ENCODE measurements at places on chromosomes 16 and 17. TPM values are rescaled to one million over a fixed set of nuclear protein-coding genes. Genes with fewer than 3 reads are reported as not detected.

GRCh38 chr17:81084680-81085419 is 49.9 kb downstream of the BAIAP2 start:
- no peak for DNase-seq

GRCh38 chr16:53744449-53744848 is 40.5 kb downstream of the FTO start:
- peak; percentile 62 for DNase-seq

- DNase-seq: no peak
Observed at GRCh38 chr17:11330826-11331225, 89.8 kb downstream of the SHISA6 start.

DNA sequence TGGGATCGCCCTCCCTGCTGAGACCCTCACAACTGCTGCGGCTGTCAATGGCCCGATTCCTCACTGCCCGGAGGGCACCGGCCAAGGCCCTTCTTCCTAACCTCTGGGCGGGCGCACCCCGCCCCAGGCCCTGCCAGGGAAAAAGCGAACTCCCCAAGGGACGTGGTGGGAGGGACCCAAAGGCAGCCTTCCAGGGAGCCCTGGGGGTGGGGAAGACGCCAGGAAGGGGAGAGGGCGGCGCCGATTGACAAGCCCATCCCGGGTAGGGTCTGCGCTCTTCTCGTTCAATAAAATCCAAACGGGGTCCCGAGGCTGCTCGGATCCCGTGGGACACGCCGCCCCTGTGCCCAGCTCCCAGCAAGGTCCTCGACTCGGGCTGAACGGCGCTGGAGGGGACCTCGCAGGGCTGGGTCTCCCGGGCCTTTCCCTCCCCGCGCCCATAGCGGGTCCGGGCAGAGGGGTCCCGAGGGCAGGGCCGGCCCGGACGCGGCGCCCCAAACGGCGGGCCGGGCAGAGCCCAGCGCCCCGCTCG is 416 bp downstream of the KIFC3 start:
- DNase-seq: no peak

DNA sequence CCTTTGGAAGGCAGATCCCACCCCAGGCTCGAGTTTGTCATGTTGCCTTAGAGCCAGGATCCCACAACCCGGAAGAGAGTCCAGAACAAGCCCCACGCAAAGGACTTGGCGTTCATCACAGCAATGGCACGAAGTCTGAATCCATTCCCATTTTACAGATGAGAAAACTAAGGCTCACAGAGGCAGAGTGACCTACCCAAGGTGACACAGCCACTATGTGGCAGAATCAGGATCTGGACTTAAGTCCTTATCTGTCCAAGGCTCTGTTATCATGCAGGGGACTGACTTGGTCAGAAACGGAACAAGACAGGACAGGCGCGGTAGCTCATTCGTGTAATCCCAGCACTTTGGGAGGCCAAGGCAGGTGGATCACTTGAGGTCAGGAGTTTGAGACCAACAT is 86.5 kb downstream of the GSG1L start:
- no peak for DNase-seq

DNA sequence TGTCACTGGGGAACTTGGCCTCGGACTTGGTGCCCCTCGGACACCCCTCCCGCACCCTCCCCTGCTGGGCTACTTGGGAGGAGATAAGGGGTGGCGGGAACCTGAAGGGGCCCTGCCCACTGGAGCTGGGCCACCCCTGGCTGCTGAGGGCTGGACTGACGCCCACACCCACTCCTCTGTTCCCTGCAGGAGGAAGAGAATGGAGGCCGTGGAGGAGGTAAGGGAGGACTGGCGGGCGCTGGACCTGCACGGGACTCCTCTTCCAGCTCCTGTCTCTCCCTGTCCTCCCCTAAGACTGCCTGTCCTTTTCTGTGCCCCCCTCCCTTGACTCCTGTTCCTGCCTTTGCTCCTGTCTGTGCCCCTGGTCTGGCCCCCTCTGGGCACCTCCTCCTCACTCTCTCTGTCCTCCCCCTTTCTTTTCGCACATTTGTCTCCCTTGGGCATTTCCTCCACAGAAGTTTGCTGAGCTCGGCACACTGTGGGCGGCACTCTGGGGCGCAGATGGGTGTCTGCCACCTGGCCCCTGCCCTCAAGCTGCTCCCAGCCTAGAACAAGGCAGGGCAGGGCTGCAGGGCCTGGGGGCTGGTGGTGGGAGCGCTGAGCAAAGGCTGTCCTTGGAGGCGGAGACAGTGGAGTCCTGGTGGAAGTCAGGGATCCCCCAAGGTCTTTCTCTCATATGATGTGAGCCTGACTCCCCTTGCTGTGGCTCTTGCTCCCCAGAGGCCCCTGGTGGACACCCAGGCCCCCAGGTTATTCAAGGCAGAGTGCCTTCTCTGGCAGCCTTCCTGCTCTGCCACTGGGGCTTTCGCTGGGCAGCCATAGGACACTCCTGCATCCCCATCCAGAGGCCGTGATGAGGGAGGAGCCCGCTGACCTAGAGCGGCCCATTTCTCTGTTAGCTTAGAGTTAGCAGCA is 32.7 kb downstream of the ARHGAP23 start:
- no peak for DNase-seq

DNA sequence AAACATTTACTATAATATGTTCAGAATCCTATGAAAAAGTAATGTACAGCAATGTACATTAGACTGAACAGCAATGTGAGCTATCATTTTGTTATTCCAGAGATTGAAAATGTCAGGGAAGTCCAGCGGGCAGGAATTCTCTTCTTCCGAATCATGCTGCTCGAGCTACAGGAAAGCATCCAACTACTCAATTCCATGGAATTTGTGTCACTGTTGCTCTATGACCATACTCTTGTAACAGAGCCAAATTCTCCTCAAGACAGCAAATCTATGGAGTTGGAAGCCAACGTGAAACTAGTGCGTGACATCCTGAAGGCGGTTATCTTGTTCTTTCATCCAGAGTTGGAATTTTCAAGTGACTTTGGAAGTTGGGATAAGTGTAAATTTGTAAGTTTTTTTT is 24.8 kb upstream of the NSRP1 start:
- DNase-seq: no peak

DNA sequence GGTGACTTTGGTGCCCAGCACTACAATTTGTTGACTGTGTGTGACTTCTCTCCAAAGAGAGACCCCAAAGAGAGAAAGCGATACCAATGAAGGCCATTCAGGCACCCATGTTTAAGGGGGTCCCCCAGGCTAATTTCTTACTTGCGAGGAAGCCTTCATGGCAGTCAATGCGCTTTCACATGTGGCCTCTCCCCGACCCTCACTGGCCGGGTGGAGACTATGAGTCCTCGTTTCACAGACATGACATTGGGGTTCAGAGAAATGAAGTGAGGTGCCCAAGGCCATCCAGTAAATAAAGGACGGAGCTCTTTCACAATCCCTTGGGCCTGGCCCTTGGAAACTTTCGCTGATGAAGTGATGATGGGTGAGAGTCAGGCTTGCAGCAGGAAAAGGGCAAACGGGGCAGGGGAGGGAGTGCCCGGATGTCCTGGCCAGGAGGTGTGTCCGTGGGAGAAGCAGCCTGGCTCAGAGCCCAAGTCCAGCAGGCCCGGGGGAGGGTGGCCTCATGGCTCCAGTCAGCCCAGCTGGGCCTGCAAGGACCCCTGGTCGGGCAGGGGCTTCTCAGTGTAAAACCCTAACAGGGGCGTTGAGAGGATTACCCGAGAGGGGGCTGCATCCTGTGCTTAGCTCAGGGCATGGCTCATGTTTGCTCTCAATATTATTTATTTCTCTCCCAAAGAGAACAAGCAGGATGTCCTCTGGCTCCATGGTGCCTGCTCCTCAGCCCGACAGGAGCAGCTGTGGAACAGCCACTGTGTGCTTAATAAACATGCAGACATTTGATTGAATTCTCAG is 14.7 kb downstream of the TBX2 start:
- DNase-seq: no peak

- DNase-seq: no peak
Observed at GRCh38 chr16:79603055-79603454, 2.5 kb upstream of the MAF start.

GRCh38 chr16:66961065-66961744 is at the start of gene CES3:
CES3 (plus strand) TSS chr16:66961266; CDS start chr16:66961308, 42 bp downstream.
- peak; percentile 91 for DNase-seq

- DNase-seq: no peak
Observed at GRCh38 chr17:29089601-29090044, 46.7 kb downstream of the PIPOX start.

DNA sequence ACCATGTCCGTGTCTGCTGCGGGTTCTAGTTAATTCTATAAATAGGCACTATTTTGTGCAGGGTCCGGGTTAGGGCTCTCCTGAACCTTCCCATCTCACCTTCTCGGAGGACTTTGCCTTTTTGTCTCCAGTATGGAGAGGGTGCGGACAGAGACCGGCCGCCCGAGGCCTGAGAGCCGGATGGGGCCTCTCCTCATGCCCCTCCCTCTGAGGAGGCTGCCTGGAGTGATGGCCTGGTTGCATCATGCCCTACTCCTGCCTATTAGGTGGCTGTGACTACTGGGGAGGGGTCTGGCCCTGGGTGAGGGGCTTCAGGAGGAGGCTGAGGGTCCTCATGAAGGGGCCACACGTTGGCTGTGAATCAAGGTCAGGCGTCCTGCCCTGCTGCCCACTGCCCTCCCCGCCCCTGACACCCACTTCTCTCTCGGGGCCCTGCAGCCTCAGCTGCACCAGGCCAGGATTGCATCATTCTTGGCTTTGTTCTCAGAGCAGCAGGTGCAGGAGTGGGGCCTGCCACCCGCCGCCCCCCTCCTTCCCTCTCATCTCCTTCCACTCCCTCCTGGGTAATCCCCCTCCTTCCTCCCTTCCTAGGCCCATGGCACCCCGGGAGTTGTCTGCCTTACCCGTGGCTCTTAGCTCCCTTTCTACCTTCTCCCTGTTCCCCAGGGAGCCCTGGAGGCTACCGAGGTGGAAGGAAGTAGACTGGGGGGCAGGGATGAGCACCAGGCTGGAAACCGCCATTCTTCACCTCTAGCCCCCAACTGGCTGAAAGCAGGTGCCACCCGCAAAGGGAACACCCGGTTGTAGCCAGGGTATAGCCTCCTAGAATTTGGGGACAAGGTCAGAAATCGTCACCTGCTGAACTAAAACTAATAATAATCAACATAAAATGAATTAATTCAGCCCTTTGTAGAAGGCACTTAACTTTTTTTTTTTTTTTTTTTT is 12.7 kb upstream of the ARHGAP23 start:
- DNase-seq: peak; percentile 70

DNA sequence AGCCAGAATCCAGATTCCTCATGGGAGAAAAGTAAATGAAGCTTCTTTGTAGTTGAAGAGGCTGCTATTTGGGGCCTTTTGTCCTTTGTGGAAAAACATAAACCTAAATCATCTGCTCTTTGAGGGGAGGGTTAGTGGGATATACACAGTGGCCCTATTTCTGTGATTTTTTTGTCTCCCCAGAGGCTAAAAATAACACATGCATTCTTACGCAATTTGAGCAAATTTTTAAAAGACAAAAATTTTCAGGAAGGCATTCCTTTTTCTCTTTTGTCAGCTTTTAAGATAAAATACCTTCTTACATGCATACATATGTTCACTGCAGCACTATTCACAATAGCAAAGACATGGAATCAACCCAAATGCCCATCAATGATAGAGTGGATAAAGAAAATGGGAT is 165.5 kb downstream of the AXIN2 start:
- no peak for DNase-seq

DNA sequence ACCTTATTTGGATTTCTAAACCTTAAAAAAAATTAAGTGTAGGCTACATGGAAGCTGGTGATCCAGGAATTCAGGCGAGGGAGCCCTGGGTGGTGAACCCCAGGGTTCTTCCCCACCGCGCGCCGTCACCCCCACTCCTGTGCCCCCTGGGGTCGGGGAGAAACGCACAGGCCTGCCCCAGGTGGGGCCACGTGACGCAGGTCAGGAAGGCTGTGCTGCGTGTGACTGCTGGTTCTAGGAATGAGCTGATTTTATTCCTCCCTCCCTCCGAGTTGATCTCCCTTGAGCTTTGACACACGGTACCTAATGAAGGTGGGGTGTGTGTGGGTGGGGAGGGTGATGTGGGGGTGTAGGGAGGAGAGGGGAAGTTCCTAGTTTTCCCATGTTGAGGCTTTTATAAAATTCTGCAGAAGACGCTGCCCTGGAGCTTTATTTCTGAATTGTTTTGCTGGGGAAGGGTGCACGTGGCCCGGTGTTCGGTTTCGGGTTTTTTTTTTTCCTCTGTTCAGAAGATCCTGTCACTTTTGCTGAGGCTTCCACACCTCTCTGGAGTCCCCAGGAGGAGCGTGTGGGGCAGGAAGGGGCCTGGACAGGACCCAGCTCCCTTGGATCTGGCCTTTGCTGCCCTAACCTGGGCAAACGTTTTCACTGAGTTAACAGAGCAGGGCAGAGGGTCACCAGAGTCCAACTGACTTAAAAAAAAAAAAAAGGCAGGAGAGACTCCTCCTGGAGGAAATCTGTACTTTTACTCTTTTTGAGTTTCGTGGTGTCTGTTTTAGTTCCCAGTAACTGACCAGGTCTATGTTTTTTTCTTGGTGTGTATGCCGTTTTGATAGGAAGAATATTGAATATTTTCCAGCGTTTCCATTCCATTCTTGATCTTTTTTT is 55.8 kb upstream of the GSE1 start:
- DNase-seq: peak; percentile 45

DNA sequence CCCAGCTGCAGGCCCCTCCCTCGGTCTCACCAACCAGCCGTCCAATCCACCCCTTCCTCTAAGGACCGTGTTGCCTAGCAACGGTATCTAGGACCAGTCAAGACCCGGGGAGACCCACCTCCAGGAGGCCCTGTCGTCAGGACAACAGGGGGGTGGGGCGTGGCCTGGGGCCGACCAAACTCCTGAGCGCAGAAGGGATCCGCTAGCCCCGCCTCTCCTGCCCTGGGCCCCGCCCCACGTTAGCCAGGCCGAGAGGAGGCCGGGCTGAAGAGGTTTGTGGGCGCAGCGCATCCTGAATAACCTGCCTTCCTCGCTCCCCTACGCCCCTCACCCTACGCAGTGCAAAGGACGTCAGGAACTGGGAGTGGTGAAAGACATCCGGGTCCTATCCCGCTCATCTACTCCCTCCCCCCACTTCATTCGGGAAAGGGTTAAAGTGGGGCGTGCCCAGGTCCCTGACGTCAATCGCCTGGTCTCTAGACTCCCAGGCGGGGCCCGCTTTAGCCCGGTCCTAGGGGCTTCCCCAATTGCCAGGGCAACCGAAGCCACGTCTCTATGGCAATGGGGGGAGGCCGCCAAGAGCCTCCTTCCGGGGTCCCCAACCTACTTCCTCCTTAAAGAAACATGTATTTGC is 14.7 kb downstream of the DLG4 start:
- DNase-seq: peak; percentile 25

GRCh38 chr16:86292171-86292775 is 218.1 kb upstream of the FOXF1 start:
- no peak for DNase-seq

The SDR42E2 gene
- total RNA-seq: 0.05 TPM

The FOXN1 gene
- not detected for total RNA-seq

The CDH11 gene
- not detected for total RNA-seq

The COG7 gene
- total RNA-seq: 17.5 TPM

The CAVIN1 gene
- 48.7 TPM for total RNA-seq
